ENCODE measurements at places on chromosomes 12 and 14. TPM values are rescaled to one million over a fixed set of nuclear protein-coding genes. Genes with fewer than 3 reads are reported as not detected.

DNA sequence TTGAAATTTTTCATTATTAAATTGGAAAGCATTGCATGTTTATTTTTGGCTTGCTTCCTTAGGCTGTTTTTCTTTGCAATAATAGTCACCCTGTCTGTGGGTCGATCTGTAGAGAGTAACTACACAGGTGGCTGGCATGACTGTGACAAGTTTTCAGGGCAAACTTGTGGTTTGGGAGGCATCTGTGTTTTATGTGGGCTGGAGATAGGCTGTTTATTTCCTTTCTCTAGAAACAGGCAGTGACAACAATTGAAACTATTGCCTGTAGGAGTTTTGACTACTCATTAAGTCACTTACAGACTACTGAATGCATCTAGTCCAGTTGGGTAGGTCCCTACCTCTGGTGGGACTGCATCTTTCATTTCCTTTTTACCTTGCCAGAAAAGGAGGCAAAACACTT lies 155.6 kb downstream of the DYRK2 start:
- DNase-seq = no peak

- DNase-seq = no peak
Observed at GRCh38 chr12:45974883-45975282, 15.5 kb downstream of the SCAF11 start.

DNA sequence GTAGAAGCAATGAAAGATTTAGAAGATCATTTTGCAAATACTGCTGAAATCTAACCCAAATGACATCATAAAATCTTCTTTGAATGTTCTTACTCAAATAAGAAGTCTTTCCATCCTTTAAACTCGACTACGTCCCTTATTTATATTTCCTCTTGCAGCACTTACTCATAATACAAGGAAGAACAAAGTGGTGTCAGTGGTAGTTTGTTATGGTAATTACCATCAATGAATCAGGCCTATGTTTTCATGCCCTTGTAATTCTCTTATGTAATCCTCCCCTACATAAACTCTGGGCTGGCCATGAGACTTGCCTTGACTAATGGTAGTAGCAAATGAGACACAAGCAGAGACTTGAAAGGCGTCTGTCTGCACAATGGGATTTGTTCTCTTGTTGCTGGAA lies 17.0 kb downstream of the EEA1 start:
- DNase-seq = no peak

DNA sequence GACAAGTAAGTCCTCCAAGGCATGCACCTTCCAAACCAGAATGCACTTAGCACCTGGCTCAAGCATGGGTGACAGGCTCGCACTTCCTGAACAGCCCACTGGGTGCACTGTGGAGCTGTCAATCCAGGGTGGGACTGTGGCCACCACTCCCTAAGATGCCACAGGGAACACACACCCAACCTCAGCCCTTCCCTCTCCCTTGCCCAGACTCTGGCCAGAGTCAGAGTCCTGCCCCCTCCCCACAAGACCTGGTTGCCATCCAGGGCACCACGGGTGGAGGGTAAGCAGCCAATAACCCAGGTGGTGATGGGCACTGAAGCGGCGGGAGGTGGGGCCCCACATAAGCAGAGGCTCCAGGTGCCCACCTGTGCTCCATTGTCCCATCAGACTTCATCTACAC lies 160.6 kb downstream of the MYRFL start:
- DNase-seq = no peak

GRCh38 chr12:132558042-132558856 lies 52.1 kb downstream of the LRCOL1 start:
- DNase-seq = no peak

The PPP4R4 gene
- not detected for total RNA-seq

The MSRB3 gene
- 42.1 TPM for total RNA-seq
